ENCODE measurements at places on chromosomes 11 and 22.

- peak; percentile 59 for DNase-seq
These were observed 155.1 kb upstream of the CADM1 start for GRCh38 chr11:115659061-115659963.

DNA sequence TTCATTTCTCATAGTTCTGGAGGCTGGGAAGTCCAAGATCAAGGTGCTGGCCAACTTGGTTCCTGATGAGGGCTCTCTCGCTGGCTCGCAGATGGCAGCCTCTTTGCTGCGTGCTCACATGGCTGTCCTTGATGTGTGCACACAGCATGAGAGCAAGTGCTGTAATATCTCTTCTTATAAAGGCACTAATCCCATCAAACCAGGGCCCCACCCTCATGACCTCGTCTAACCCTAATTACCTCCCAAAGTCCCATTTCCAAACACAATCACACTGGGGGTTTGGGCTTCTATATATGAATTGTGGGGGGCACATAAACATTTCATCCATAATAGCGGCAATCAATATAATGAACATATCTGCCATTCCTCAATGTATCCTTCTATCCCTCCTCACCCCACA, 1062.1 kb downstream of the BRD1 start:
- DNase-seq: no peak

GRCh38 chr11:66934950-66935779, 23.0 kb downstream of the PC start:
- DNase-seq: no peak

GRCh38 chr11:10392095-10393079, 62.7 kb upstream of the AMPD3 start:
- no peak for DNase-seq

DNA sequence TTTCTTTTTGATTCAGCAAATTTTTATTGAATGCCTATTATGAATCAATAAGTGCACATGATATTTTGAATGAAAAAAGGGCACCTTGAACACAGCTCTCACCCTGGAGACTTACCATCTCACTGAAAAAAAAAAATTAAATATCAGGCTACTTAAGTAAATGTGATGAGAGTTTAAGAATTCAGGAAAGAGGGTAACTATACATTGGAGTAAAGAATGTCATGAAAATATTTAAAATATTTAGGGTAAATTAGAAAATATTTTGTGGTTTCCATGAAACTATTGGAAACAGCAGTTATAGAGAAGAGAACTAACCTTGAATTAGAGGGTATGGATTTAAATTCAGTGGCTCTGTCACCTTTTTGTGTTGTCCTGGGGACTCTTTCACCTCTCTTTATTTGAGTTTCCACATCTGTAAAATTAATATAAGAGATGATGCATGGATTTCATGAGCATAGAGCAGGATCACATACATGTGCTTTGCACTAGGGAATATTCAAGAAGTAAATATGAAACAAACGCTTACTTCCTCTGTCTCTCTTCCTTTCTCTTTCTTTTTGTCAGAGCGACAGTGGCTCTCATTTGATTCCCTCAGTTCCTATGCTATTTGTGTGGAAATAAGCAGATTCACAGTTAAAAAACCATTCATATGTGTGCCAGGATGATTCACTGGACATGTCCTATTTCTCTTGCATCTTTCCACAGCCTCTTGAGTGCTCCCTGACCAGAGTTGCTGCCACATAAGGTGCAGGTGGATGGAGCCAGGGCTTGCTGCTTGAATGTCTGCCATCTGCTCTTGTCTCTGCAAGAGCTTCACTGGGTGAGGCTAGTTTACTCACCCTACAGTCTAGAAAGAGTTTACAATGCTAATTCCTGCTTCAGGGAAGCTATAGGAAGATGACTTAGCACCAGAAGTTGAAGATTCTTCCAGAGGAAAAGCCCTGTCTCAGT, 533.1 kb downstream of the ETS1 start:
- no peak for DNase-seq

- DNase-seq: no peak
These were observed 129.1 kb upstream of the THY1 start for GRCh38 chr11:119552106-119552485.

DNA sequence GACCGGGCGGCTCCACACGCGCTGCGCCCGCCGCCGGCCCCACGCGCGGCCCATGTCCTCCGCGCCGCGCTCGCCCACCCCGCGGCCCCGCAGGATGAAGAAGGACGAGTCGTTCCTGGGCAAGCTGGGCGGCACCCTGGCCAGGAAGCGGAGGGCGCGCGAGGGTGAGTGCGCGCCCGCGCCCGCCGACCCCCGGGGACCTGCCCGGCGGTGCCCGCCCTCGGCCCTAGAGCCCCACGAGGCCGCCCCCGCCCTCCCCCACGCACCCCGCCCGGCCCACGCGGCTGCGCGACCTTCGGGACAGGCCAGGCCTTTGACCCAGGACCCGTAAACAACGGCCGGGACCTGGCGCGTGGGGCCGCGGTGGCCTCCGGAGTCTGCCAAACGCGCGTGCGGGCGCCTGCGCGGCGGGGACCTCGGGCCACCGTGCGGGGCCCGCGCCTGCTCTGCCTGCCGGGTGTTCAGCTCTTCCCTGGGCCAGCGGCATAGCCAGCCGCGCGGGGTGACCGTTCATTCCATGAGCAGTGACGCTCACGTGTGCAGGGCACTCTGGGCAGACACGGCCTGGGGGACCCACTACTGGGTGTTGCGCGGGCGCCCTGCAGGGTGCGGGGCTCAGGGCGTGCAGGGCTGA, at the start of gene PARVB:
TSS of gene PARVB (plus strand) at position 15 of the 634 bp plus-strand sequence. CDS start at position 53, 38 bp downstream.
- DNase-seq: peak; percentile 31

- no peak for DNase-seq
These were observed 34.1 kb upstream of the ZBTB16 start for GRCh38 chr11:114025329-114025907.

- no peak for DNase-seq
These were observed 181.5 kb downstream of the MAML2 start for GRCh38 chr11:96161307-96162089.

DNA sequence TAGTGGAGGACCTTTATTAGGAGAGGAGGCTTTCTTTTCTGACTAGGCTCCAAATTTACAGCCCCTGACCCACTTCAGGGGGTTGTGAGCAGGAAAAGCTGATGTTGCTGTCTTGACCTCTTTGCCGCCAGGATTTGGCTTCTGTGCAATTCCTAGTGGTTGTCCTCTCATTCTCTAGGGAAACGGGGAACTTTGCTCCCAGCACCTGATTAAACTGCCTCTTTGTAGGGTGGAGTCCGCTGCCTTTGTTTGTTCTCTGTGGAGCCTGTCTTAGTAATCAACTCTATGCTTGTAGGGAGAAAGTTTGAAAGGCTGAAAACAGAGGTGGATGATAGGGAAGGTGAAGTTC, 16.3 kb downstream of the CTNND1 start:
- DNase-seq: no peak

DNA sequence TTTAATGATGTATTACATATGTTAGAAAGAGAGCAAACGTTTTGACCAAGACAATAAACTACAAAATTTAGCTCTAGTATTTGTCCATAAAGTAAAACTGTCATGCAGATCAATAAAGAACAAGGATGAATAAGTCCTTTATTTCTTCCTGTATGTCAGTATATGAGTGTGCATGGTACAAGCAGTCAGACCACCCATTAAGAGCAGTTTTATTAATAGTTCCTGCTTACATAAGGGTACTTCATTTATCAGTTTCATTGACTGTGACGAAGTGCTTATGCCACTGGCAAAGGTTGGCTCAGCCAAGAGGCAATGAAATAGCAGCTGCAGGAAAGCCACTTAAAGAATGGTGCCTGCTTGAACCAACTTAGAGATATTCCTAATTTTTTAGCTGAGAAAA, 913.0 kb upstream of the CNTN5 start:
- no peak for DNase-seq

DNA sequence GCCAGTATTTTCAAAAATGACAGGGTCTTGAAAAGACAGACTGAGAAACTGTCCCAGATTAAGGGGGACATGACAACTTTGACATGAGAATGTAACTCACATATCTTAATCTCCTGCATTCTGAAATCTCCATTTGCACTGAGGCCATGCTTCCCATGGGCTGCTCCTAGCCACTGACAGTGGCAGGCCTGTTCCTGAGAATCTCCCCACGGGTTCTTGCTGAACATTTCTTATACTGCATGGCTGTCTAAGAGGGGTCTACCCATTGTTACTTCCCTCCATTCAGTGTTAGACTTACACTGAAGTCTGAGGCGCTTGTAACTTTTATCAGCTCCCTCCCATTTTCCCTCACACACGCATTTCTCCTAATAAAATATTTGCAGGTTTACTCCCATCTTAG, 1.5 kb downstream of the CEP295 start:
- no peak for DNase-seq

DNA sequence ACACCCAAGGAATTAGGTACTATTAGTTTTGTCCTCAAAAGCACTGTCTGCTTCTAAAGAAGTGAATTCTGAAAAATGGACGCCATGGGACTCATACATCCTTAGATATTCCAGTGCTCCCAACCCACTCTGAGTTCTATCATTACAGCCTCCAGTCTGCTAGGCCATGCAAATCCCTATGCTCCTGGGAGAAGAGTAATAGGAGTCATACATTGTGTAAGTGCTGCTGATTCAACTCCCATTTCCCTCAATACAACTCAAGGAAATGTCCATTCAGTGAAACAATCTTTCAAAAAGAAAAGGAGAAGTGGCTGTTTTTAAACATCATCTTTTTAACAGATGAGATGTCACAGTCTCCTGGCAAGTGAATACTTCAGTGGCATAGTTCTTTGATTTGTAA, 590.2 kb upstream of the LRRC4C start:
- no peak for DNase-seq

DNA sequence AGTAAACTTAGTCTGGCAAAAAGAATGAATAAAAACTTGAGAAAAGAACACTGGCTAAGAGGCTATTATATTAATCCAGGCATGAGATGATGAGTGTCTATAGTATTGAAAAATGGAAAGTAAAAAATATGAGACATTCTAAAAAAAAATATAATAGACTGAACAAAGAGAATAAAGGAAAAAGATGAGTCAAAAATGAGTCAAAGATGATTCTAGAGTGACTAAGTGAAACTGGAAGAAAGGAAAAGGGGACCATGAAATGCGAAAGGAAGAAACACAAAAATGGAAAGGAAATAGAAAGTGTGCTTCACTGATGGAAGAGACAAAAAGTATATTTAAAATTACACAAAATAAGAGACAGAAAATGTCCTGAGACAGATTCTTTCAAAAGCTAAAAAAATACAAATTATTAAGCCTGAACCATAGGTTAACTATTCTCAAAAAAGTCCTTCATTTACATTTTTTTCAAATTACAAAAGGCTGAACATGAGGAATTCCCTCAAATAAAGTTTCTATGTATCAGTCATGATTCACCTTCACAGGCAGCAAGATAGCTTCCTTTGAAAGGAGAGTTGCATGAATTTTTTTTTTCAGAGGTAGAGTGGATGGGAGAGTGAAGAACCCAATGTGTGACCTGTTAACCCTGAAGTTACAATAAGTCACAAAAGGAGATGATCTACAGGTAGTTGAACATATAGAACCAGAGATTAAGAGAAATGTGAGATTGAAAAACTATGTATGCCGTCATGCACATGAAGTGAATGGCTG, 75.2 kb downstream of the EIF3M start:
- DNase-seq: no peak

GRCh38 chr11:126090452-126090851, 27.8 kb upstream of the CDON start:
- DNase-seq: no peak

- no peak for DNase-seq
These were observed 223.8 kb downstream of the CTTN start for GRCh38 chr11:70622091-70622490.

DNA sequence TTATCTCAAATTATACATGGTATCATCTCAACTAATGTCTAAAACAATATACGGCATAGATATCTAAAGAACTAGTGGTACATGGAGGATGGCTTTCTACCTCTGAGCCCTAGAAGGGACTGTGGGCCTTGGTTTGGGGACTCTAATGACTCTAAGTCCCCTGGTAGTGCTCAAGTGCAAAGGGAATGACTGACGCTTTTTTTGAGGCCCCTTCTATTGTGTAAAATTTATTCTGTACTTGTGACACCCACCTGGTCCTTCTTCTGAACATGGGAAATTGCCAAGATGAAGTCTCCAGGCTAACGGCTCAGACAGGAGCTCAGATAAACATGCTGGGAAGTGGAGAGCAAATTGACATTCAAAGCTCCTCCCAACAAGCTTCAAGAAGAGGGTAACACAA, 53.4 kb upstream of the IGLL5 start:
- no peak for DNase-seq

GRCh38 chr11:68843052-68843561, 1.4 kb upstream of the CPT1A start:
- no peak for DNase-seq
